H4 (cell line): ENCODE measurements at places on chromosomes 5 and 9. TPM values are rescaled to one million over a fixed set of nuclear protein-coding genes. Genes with fewer than 3 reads are reported as not detected.
A peak's percentile ranks its signal among the peaks of the same experiment; 100 is the strongest.

ARSI gene
- 0.23 TPM in 1 of 2 replicates, not detected in the other for total RNA-seq

DNA sequence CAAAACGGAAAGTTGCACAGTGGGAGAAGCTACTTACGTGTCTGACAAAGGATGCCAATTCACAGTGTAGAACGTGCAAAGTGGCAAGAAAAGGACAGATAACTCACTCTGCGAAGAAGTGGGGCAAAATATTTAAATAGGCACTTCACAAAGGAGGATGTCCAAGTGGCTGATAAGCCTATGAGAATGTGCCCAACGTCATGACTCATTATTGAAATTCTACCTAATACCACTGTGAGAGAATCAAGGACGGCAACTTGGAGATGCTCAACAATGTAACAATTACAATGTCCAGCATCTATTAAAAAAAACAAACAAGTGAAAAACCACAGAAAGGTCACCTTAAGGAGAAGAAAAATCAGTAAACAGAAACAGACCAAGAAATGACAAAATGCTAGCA lies 59.0 kb downstream of the NACC2 start:
- DNase-seq: no peak

CCDC180 gene
- 0.14 TPM in 1 of 2 replicates, not detected in the other for total RNA-seq

GRCh38 chr9:126234681-126235335 lies 91.8 kb upstream of the MVB12B start:
- DNase-seq: no peak

DNA sequence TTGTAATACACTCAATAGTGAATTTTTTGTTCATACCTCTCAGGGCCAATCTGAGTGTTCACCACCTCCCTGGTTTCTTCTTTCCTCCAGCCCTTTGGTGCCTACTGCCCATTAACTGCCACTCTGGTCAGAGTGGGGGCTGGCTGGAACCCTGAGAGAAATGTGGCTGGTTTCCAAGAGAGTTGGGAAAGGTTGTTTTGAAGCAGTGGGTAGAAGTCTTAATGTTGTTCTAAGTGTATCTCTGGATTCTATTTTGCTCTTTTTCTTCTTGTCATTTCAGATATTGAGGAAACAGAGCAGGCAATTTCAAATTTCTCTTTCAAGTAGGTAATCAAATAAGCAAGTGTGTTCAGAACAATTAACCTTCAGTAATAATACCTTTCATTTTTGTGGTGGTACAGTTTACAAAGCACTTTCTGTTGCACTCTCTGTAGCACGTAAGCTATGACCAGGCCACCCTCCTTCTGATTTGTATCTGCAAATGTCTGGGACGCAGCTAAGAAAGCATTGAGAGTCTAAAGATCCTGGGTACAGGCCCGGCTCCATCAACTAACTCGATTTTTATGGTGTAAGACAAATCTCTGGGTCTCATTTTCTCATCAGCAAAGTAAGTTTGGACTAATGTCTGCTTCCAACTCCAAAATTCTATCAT lies 8.4 kb downstream of the SLC1A3 start:
- DNase-seq: no peak

CDH10 gene
- 2.5 TPM in 2 replicates for total RNA-seq

- no peak for DNase-seq
Measured at GRCh38 chr5:103308774-103309173, 50.2 kb downstream of the MACIR start.

- no peak for DNase-seq
Measured at GRCh38 chr5:114324282-114324681, 37.6 kb upstream of the KCNN2 start.

GRCh38 chr9:81522716-81523551 lies 166.4 kb downstream of the TLE1 start:
- DNase-seq: peak; percentile 72
